AG09309 (cell line): ENCODE measurements at places on chromosomes 2 and 18.

- no peak for DNase-seq
Observed at GRCh38 chr2:29110916-29111535, 4.2 kb upstream of the CLIP4 start.

DNA sequence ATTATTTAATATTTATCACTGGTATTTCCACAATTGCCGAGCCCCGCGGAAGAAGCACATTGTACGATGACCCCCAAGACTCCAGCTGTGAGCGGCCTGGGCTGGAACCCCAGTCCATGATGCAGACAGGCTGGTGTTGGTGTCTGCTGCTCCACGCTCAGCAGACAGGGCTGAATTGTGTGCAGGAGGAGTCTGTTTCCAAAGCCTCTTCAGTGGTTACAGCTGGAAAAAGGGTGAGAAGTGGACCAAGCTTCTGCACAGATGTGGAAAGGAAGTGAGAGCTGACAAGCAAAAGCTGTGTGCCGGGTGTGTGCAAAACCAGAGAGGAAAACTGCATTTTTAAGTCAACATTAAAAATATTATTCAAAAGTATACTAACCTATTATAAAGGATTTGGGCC, 500.4 kb downstream of the GALR1 start:
- no peak for DNase-seq

DNA sequence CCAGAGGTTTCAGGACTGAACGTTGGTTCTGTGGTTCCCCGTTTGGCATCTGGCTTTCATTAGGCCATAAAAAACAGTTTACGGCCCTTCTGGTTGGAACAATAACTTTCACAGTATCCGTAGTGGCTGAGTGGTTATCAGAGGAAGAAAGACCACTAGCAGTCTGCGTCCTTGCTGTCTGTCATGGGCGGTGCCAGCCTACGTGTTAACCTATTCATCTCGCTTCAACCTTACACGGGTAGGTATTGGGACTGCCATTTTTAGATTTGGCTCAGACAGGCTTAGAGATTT, 42.6 kb upstream of the ROCK2 start:
- peak; percentile 72 for DNase-seq

DNA sequence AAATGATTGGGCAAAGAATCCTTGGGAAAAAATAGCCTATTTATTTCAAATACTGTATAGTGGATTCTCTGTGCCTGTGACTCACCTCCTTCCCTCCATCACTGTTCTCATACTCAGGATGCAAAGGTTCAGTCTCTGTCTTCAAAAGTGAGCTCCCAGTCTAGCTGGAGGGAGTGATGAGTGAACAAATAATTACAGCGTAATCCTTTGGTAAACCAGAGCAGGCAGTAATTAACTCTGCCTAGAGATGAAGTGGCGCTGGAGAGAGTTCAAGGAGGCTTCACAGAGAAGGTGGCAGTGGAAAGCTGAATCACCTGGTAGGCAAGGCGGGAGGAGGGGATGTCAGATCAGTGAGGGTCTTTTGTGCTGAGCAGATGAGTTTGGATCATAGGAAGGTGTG, 6.5 kb downstream of the DGUOK start:
- no peak for DNase-seq

DNA sequence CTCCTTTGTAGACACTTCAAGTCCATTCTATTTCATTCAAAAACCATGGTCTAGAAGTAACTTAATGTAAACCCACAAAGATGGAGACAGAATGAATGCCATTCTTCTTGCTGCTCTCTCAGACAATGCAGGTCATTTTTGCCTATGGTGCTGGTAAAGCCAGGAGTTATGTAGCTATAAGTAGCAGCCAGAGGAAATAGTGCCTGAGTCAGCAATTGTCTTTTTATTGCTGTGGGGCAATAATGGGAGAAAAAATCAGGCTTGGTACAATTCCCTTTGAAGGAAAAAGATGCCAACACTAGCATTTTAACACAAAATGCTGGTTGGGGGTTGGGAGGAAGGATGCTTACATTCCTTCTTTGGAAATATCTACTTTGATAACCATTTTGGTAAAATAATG, 43.5 kb downstream of the SCN1A start:
- DNase-seq, result no peak

- DNase-seq, result no peak
Observed at GRCh38 chr2:221476195-221476594, 95.9 kb downstream of the EPHA4 start.

DNA sequence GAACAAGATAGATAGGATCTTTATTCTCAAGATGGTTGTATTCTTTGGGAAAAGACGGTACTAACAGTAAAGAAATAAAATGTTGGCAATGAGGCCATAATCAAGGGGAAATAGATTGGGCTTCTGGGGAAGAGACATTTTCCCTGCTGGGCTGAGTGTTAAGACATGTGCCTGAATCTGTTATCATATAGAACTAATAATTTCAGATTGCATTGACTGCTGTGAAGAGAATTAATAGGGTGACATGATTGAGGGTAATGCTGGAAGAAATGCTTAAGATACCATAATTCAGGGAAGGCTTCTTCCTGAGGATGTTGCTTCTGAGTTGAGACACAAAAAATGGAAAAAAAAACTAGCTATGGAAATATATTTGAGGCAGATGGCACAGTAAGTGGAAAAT, 105.0 kb downstream of the PTH2R start:
- DNase-seq, result no peak

DNA sequence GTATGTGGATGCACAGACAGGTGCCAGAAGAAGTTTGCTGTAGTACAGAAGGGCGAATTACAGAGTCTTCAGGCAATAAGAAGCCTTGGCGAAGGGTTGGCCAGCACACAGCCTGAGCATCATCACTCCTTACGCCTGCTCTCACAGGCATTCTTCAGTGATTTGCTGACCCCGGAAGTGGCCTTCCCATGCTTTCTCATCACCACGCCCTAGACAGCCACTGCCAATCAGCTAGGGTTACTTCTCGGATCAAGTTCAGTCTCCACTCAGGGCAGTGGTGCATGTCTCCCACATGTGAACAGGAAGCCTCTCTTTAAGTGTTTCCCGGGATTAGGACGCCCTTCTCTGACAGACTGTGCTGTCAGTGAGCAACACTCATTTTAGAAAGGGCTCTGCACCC, 81.8 kb downstream of the C1QL2 start:
- DNase-seq, result no peak

- no peak for DNase-seq
Observed at GRCh38 chr2:37324536-37324785, 172 bp downstream of the PRKD3 start.

DNA sequence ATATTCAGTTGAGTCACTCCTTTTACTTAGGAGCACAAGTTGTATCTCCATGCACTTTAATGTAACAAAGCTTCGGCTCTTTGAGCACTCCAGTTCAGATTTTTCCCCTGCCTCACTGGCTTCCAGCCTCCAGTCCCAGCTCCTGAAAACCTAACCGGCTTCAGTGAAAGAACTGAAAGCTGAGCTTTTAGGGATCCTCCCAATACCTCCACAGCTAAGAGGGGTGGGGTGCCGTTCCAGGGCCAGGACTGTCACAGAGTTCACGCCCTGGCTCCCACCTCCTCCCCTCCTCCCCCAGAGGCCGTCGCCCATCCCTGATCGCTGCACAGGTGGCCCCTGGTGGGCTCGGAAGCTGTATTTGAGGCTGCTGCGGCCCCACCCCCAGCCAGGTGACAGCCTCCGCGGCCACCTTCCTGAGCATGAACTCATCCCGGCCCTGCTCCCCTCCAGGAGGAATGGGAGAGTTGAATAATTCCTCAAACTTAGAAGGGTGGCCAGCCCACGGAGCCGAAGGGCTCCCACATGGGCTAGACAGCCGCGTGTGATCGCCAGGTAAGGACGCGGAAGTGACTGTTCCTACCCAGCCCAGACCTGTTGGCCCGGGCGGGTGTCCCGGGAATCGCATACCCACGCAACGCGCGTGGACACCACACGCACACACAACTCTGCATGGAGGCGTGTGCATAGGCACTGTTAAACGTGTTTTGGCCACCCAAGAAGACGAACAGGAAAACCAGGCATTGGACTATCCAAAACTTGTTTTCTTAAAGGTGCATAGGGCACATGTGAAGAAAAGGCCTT, 1.8 kb downstream of the MYO5B start:
- no peak for DNase-seq

DNA sequence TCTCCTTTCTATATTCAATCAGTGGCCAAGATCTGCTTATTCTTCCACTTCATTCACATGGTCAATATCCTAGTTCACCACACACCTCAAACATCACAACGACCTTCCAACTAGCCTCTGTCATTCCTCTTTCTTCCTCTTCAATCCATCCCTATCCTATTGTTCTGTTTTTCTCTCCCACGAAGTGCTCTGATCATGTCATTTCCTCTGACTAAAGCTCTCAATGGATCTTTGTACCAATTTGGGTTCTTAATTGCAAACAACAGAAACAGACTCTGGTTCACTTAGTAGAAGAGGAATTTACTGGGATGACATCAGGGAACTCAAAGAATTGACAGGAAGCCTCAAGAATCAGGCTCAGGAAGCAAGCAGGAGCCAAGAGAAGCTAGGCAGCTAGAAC, 23.5 kb downstream of the WNT10A start:
- no peak for DNase-seq
